ENCODE measurements at places on chromosomes 11 and 22.

- peaks cover 57% of the 10 kb centered on the region for H3K4me1 ChIP-seq
- no peaks in the 10 kb centered on the region for H3K36me3 ChIP-seq
- peaks cover 36% of the 10 kb centered on the region for H3K27me3 ChIP-seq
- no peak for DNase-seq
- no peak overlapping the region for H3K27ac ChIP-seq
- no peak overlapping the region for H3K4me3 ChIP-seq
Measured at GRCh38 chr11:77146261-77147035, 18.4 kb downstream of the MYO7A start.

- no peaks in the 10 kb centered on the region for H3K27me3 ChIP-seq
- peaks cover 20% of the 10 kb centered on the region for H3K36me3 ChIP-seq
- peaks cover 48% of the 10 kb centered on the region for H3K4me1 ChIP-seq
- no peak for DNase-seq
- H3K4me3 ChIP-seq, result peak overlapping the region; percentile 94
Measured at GRCh38 chr11:86066033-86066432, 2.9 kb downstream of the PICALM start.

GRCh38 chr11:72815110-72815618 is 953 bp downstream of the ATG16L2 start:
- H3K27me3 ChIP-seq, result peaks cover 16% of the 10 kb centered on the region
- H3K4me1 ChIP-seq, result peaks cover 43% of the 10 kb centered on the region
- H3K36me3 ChIP-seq, result peaks cover 20% of the 10 kb centered on the region
- H3K27ac ChIP-seq, result peak overlapping the region; percentile 97
- DNase-seq, result no peak

DNA sequence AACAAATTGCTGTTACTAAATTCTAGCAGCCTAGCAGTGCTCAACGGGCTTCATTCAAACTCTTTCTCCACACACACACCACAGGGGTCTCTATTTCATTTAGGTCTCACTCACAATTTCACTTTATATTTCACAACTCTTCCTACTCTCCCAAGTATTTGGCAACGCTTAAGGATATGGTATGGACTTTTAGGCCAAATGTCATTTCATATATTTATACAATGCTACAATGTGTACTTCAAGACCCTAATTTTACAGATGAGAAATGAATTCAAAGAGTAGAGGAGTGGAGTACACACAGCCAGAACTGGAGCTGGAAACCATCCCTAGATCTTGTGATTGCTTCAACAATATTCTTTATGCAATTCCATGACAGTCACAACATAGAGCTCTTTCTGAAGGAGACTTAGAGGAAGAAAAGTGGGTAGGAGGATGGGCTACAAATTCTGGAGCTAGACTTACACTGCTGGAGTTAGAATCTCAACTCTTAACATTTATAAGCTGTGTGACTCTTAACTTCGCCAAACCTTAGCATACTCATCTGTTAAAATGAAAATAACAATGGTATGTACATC is 2.5 kb upstream of the MS4A13 start:
- H3K27ac ChIP-seq, result peak overlapping the region; percentile 14
- no peak for DNase-seq
- no peak overlapping the region for H3K4me3 ChIP-seq
- no peaks in the 10 kb centered on the region for H3K36me3 ChIP-seq

DNA sequence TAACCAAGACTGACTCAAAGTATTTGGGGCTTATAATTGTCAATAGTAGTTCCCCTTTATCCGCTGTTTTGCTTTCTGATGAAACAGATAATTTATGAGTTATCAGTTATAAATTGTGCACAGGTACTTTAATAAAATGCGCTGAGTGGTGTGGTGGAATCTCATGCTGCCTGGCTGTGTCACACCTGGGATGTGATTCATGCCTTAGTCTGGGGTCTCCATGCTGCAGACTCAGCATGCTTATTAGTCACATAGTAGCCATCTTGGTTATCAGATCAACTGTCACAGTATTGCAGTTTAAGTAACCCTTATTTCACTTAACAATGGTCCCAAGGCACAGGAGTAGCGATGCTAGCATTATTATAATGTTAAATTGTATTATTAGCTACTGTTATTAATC is 995.2 kb downstream of the NTM start:
- no peak overlapping the region for H3K27ac ChIP-seq
- DNase-seq, result no peak

DNA sequence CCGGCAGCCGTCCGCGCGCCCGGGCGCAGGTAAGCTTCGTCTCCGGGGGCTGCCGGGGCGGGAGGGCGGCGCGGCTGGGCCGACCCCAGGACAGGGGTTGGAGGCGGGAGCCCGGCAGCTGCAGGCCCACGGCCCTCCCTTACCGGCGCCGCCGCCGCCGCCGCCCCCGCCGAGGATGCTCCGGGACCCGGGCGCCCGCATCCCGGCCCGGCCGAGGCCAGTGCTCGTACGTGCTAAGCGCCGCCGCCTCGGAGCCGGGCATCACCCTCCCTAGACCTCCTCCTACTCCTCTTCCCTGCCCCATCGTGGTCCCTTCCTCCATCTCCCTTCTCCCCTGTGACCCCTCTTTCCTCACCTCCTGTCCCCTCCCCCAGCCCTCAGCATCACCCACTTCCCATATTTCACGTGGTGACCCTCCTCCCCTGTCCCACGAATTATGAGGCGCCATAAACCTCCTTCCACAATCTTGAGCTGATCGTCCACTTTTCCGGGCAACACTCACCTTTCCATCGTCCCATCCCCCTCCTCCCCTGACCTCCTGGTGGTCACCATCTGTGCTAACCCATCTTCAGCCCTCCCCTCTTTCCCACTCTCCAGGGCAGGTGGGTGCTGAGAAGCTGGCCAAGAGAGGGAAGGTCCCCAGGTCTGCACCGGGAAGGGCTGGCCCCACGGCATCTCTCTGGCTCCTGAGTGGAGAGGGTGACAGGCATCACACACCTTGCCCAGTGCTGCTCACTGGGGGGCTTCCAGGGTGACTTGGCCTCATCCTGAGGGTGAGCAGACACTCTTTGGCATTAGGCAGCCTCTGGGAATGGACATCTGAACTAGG is 612 bp downstream of the ASPHD2 start:
- peaks cover 56% of the 10 kb centered on the region for H3K27me3 ChIP-seq
- peaks cover 26% of the 10 kb centered on the region for H3K4me1 ChIP-seq
- H3K27ac ChIP-seq, result no peak overlapping the region
- peak; percentile 35 for DNase-seq
- H3K36me3 ChIP-seq, result no peaks in the 10 kb centered on the region

DNA sequence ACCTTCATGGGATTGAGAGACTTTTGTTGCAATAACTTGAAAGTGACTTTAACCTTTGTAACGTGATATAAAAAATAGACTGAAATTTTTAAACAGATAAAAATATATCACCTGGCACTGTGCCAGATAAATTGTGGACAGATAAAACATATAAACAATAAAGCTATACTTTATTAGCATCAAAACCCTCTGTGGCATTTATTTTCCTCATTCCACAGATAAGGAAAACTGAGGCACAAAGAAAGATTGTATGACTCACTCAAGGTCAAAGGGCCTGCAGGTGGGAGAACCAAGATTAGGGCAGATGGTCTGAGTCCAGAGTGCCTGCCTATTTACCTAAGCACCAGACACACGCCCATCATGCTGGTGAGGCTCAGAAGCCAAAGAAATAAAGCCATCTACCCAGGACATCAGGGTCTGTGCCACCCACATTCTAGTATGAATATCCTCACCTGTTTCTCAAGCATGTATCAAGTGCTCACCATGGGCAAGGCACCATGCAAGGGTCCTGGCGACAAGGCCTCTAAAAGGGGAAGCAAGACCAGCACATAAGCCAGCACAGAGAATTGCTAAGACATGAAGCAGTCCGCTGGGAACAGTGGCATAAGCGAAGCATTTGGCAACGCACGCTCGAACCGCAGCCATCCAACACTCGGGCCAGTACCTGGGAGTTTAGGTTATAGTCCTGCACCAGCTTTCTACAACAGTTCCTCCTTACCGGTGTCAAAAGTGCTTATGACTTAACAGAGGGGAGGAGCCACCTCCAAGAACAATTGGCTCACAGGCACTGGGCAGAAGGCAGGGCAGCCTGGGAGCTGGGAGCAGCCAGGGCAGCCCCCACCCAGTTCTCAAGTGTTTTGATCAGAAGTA is 17.6 kb downstream of the MYH9 start:
- H3K4me3 ChIP-seq, result peak overlapping the region; percentile 72
- DNase-seq, result no peak
- H3K27me3 ChIP-seq, result no peaks in the 10 kb centered on the region
- peaks cover 98% of the 10 kb centered on the region for H3K4me1 ChIP-seq

- DNase-seq, result no peak
- H3K36me3 ChIP-seq, result no peaks in the 10 kb centered on the region
- H3K4me3 ChIP-seq, result no peak overlapping the region
- peaks cover 7% of the 10 kb centered on the region for H3K4me1 ChIP-seq
Measured at GRCh38 chr11:131204765-131205380, 165.5 kb upstream of the NTM start.

DNA sequence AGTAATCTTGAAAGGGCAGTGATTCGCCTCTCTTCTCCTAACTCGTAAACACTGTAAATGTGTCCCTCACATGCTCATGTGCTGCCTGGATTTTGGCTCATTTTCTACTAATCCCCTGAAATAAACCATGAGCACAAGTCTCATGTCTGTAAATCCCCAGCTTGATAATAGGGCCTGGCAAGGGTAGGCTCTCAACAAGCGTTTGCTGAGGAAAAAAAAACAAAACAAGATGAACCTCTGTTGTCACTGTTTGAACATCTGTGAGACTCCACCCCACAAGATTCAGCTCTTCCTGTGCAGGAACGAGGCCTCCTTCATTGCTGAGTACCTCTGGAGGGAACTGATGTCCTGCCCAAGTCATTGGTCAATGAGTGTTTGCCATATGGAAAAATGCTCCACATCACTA is 4.5 kb upstream of the CYB5R2 start:
- no peak overlapping the region for H3K4me3 ChIP-seq
- H3K27ac ChIP-seq, result peak overlapping the region; percentile 98
- DNase-seq, result no peak
- peaks cover 30% of the 10 kb centered on the region for H3K36me3 ChIP-seq
- H3K4me1 ChIP-seq, result peaks cover 47% of the 10 kb centered on the region
- H3K27me3 ChIP-seq, result peaks cover 17% of the 10 kb centered on the region

GRCh38 chr11:116311206-116311605 is 461.6 kb downstream of the BUD13 start:
- no peak overlapping the region for H3K4me3 ChIP-seq
- H3K27ac ChIP-seq, result no peak overlapping the region
- peaks cover 12% of the 10 kb centered on the region for H3K4me1 ChIP-seq
- DNase-seq, result no peak
- no peaks in the 10 kb centered on the region for H3K36me3 ChIP-seq
- H3K27me3 ChIP-seq, result peaks cover 12% of the 10 kb centered on the region

GRCh38 chr11:67117672-67118180 is 1.3 kb upstream of the KDM2A start:
- peak overlapping the region; percentile 77 for H3K4me3 ChIP-seq
- H3K4me1 ChIP-seq, result peaks cover 39% of the 10 kb centered on the region
- peak overlapping the region; percentile 94 for H3K27ac ChIP-seq

- H3K4me1 ChIP-seq, result peaks cover 88% of the 10 kb centered on the region
- no peaks in the 10 kb centered on the region for H3K36me3 ChIP-seq
- peaks cover 4% of the 10 kb centered on the region for H3K27me3 ChIP-seq
- peak overlapping the region; percentile 77 for H3K4me3 ChIP-seq
- no peak for DNase-seq
Measured at GRCh38 chr22:28918550-28919271, 35.3 kb downstream of the ZNRF3 start.

GRCh38 chr11:133966172-133966651 is 9.4 kb upstream of the IGSF9B start:
- peaks cover 18% of the 10 kb centered on the region for H3K4me1 ChIP-seq
- H3K4me3 ChIP-seq, result no peak overlapping the region
- H3K27me3 ChIP-seq, result peaks cover 94% of the 10 kb centered on the region
- no peaks in the 10 kb centered on the region for H3K36me3 ChIP-seq

GRCh38 chr11:12207384-12208150 is 97.2 kb downstream of the MICAL2 start:
- H3K27ac ChIP-seq, result no peak overlapping the region
- peaks cover 16% of the 10 kb centered on the region for H3K4me1 ChIP-seq
- H3K4me3 ChIP-seq, result no peak overlapping the region
- H3K36me3 ChIP-seq, result no peaks in the 10 kb centered on the region
- DNase-seq, result no peak

- peaks cover 2% of the 10 kb centered on the region for H3K36me3 ChIP-seq
- H3K4me1 ChIP-seq, result peaks cover 57% of the 10 kb centered on the region
- H3K27ac ChIP-seq, result no peak overlapping the region
- H3K4me3 ChIP-seq, result no peak overlapping the region
Measured at GRCh38 chr11:67274768-67275605, 8.7 kb downstream of the GRK2 start.

GRCh38 chr22:21446128-21446826 is 20.9 kb upstream of the TMEM191C start:
- peak; percentile 5 for DNase-seq
- H3K27ac ChIP-seq, result no peak overlapping the region
- H3K27me3 ChIP-seq, result no peaks in the 10 kb centered on the region
- H3K4me3 ChIP-seq, result no peak overlapping the region
- peaks cover 36% of the 10 kb centered on the region for H3K4me1 ChIP-seq

- no peak for DNase-seq
- peak overlapping the region; percentile 38 for H3K4me3 ChIP-seq
- peaks cover 18% of the 10 kb centered on the region for H3K4me1 ChIP-seq
- peaks cover 22% of the 10 kb centered on the region for H3K27me3 ChIP-seq
- no peak overlapping the region for H3K27ac ChIP-seq
Measured at GRCh38 chr11:533586-534395, 1.6 kb downstream of the HRAS start.

- peaks cover 5% of the 10 kb centered on the region for H3K27me3 ChIP-seq
- no peak for DNase-seq
- peak overlapping the region; percentile 100 for H3K4me3 ChIP-seq
- peaks cover 51% of the 10 kb centered on the region for H3K36me3 ChIP-seq
- H3K27ac ChIP-seq, result no peak overlapping the region
Measured at GRCh38 chr11:117146521-117146920, 2.4 kb downstream of the PAFAH1B2 start.

DNA sequence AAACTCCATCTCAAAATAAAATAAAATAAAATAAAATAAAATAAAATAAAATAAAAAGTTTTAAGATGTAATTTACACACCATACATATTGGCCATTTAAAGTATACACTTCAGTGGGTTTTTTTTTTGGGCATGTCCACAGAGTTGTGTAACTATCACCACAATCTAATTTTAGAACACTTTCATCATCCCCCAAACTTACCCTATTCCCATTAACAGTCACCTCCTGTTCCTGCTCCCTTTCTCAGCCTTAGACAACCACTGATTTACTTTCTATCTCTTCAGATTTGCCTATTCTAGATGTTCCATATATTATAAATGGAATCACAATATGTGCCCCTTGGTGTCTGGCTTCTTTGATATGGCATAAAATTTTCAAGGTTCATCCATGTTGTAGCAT is 4.6 kb upstream of the ACER3 start:
- peaks cover 13% of the 10 kb centered on the region for H3K4me1 ChIP-seq
- no peak overlapping the region for H3K4me3 ChIP-seq
- DNase-seq, result no peak
- H3K36me3 ChIP-seq, result no peaks in the 10 kb centered on the region
- H3K27ac ChIP-seq, result no peak overlapping the region

GRCh38 chr22:35894937-35895708 is 133.5 kb downstream of the RBFOX2 start:
- H3K4me1 ChIP-seq, result peaks cover 55% of the 10 kb centered on the region
- H3K27ac ChIP-seq, result peak overlapping the region; percentile 57
- H3K4me3 ChIP-seq, result peak overlapping the region; percentile 49
